SHP77 (cell line): ENCODE measurements at places on chromosomes 6 and 20.

DNA sequence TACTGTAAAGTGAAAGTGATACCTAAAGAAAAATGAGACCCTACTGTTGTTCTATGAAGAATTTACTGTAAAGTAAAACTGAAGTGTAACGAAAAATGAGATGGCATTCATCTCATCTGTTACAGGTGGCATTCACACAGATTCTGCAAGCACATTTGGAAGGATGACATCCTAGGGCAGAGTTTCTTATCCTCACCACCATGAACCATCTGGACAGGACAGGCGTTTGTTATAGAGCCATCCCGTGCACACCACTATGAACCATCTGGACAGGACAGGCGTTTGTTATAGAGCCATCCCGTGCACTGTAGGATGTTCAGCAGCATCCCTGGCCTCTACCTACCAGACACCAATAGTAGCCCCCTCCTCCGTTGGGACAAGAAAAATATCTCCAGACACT, 294.8 kb downstream of the GMDS start:
- DNase-seq: no peak

- DNase-seq: peak; percentile 17
Observed at GRCh38 chr6:87237804-87238203, 82.4 kb downstream of the ZNF292 start.

DNA sequence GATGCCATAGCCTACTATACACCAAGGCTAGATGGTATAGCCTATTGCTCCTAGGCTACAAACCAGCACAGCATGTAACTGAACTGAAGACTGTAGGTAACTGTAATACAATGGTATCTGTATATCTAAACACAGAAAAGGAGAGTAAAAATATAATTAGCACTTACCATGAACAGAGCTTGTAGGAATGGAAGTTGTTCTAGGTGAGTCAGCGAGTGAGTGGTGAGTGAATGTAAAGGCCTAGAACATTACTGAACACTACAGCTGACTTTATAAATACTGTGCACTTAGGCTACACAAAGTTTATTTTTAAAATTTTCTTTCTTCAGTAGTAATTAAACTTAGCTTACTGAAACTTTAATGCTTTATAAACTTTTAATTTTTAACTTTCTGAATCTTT, 129.5 kb downstream of the BTBD9 start:
- no peak for DNase-seq

- no peak for DNase-seq
Observed at GRCh38 chr20:1952737-1953530, 40.9 kb downstream of the PDYN start.

DNA sequence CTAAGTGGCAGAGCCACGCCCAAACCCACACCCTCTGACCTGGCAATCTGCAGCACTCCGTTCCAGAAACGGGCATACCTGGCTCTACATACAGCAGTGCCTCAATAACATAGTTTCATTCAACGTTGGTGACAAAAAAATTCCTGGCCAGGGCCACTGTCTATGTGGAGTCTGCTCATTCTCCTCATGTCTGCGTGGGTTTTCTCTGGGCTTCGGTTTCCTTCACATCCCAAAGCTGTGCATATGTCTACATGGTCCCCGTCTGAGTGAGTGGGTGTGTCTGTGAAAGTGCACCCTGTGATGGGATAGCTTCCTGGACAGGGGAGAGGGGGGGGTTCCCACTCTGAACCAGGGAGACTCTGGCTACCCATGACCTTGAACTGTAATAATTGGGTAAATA, 2.1 kb downstream of the KIAA0319 start:
- DNase-seq: no peak

GRCh38 chr6:28940294-28940857, 16.6 kb upstream of the TRIM27 start:
- DNase-seq: peak; percentile 63

GRCh38 chr6:1851681-1852456, 242.2 kb downstream of the FOXC1 start:
- DNase-seq: no peak

GRCh38 chr6:12293235-12293930, 3.2 kb downstream of the EDN1 start:
- DNase-seq: no peak

- DNase-seq: no peak
Observed at GRCh38 chr6:34389034-34389433, 3.4 kb downstream of the NUDT3 start.
